M059J (cell line): ENCODE measurements at places on chromosomes 16 and 17. TPM values are rescaled to one million over a fixed set of nuclear protein-coding genes. Genes with fewer than 3 reads are reported as not detected.

DNA sequence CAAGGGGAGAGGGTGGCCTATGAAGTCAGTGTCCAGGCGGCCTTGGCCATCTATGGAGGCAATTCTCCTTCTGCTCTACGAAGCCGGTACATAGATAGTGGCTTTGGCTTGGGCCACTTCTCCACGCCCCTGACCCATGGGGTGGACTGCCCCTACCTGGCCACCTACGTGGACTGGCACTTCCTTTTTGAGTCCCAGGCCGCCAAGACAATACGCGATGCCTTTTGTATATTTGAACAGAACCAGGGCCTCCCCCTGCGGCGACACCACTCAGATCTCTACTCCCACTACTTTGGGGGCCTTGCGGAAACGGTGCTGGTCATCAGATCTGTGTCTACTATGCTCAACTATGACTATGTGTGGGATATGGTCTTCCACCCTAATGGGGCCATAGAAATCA lies 17.3 kb downstream of the AOC3 start:
- DNase-seq = no peak

DNA sequence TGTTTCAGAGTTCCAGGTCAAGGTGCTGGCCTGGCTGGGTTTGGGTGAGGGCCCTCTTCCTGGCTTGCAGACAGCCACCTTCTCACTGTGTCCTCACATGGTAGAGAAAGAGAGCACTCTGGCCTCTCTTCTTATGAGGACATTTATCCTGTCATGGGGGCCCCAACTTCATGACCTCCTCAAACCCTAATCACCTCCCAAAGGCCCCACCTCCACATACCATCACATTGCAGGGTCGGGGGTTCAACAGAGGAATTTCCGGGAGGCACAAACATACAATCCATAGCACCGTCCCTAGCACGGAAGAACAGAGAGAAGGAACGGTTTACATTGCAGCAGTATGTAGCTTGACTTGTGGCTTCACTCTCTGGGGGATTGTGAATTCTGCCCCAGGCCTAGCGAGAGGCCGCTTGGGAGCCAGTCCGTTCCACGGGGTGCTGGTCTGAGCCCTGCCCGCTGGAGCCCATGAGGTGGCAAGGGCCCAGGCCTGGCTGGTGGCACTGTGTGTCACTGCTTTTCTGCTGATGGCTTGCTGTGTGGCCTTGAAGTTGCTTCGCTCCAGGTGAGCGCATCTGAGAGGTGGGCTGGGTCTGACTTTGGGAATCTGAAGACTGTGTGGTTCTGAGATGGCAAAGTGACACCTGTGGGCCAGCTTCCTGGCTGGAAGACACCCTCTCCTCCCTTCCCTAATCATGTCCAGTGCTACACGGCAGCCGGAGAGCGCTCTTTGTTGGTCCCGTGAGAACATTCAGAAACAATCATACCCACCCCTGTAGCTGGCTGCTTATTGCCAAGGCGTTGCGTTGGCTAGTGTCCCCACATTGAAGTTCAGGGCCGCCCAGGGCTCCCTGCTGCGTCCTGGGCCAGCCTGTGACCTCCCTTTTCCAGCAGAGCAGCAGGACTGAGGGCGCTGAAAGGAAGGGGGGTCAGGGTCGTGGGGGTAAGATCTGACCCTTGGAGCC lies 98.3 kb downstream of the CMIP start:
- no peak for DNase-seq

- no peak for DNase-seq
Observed at GRCh38 chr17:1440921-1441320, 15.1 kb downstream of the CRK start.

GRCh38 chr17:6365200-6365943 lies 69.5 kb downstream of the AIPL1 start:
- DNase-seq = peak; percentile 92

- no peak for DNase-seq
Observed at GRCh38 chr16:19874851-19875546, 9.6 kb downstream of the GPRC5B start.

DNA sequence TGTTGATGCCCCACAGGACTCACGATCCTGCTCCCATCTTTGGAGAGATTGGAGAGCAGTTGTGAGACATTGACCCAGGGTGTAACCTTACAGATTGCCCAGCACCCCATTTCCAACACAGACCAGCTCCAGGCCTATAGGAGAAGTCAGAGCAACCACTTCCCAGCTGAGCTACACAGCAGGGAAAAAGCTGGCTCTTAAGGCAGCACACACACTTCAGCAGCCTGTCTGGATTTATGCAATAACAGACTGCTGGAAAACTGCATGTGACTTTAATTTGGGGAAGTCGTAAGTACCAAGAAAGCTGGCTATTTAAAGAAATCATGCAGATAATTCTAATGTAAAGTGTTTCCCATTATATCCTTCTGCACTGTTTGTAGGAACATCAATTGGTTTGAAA lies 30.8 kb downstream of the NOG start:
- no peak for DNase-seq

DNA sequence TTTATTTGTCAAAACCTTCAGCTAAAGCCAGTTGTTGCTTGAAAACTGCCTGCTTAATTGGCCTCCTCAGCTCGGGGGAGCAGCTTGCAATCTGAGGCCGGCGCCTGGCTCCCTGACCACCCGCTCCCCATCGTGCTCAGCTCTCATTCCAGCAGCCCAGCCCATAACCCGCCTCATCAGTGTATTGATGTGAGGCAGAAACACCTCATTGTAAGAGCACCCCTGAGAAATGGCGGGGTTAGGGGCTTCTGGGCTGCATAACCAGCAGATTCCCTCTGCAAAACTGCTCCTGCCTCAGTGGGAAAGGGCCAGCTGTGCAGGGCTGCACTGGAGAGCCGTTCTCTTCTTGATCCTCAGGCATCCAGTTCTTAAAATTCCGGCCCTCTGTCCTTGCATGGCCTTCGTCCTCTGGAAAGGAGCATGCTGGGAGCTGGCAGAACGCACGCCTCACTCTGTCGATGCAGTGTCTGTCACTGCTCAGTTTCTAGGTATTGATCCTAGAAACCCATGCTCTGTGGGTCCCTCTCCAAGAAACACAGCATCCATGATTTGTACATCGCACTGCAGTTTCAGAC lies 113.8 kb upstream of the CHMP6 start:
- no peak for DNase-seq

GRCh38 chr16:1792836-1793577 lies 498 bp downstream of the IGFALS start:
- DNase-seq = no peak

GRCh38 chr16:68444056-68444657 lies 4.2 kb downstream of the SMPD3 start:
- DNase-seq = peak; percentile 31

GRCh38 chr17:1875597-1875996 lies 45.8 kb downstream of the RPA1 start:
- no peak for DNase-seq

DNA sequence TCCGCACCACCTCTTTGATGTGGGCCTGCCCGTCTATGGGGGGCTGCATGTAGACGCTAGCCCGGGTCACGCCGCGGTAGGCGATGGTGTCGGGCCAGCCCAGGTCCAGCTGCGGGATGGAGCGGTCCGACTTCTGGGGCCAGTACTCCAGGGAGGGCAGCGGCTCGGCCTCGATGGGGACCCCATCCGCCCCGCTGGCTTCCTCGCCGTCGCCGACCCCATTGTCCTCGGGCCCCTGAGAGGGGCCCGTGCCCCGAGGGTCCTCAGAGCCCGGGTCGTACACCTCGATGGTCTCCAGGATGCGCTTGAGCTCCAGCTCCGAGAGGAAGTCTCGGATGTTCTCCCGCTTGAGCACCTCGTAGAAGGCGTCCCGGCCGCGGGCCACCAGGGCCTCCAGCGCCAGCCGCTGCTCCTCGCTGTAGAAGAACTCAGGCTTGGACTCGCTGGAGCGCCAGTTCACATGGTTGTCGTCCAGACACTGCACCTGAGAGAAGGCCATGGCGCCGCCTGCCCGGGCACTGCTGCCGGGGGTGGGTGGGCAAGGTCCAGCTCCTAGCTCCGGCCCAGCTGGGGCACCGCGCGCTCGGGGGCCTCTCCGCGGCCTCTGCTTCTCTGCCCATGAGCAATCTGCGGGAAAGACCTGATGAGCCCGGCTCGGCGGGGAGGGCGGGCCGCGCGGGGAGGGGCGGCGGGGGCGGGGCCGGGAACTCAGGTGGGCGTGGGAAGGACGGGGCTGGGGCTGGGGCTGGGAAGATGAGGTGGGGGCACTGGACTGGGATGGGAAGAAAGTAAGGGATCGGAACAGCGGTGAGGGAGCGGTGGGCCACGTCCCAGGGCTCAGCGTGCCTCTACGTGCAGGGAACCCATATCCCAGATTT lies 782 bp downstream of the FAM83G start:
- no peak for DNase-seq

GRCh38 chr17:48551214-48551555 lies 6.3 kb upstream of the HOXB2 start:
- DNase-seq = no peak

GRCh38 chr17:43350888-43351361 lies 47.9 kb upstream of the ARL4D start:
- no peak for DNase-seq

GRCh38 chr16:1347962-1348361 lies 3.7 kb downstream of the TSR3 start:
- DNase-seq = no peak

GRCh38 chr17:74671031-74671771 lies 41.5 kb downstream of the CD300LF start:
- DNase-seq = no peak

DNA sequence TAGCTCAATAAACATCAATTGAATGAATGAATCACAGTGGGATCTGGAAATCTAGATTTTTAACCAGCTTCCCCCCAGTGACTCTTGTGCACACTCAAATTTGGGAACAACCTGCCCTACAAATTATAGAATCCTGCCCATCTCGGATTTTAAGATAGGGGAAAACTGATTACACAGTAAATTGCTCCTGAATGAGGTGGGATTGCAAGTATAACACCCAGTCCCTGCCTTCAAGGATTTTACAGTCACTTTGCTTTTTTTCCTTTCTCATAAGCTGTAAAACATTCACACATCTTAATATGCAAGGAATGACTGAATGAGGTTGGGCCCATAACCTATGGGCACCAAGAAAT lies 48.5 kb downstream of the TEKT5 start:
- no peak for DNase-seq

DNA sequence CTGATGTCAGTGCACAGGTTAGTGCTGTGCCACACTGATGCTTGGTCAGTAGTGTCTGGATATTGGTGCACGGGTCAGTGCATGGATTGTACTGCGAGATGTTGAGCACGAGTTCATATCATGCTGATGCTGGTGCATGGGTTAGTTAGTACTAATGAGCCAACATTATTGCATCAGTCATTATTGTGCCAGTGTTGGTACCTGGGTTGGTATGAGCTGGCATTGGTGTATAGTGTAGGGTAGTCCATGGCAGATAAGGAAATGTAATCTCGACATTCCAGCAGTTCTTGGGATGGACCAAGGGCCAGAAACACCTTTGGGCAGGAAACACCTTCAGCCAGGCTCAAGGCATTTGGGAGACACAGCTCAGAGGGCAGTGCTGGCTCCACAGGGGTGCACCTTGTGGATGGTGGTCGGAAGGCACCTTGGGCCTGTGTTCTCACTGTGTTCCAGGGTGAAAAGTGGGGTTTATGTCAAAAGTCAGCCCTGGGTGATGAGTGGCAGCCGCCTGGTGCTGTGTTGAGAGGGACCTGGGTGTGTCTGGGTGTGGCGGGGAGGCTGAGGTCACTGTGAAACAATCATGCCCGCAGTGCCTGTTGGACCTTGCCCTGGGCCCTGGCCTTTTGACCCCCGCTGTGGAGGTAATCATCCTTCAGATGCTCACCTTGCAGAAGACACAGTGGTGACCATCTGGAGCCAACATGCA lies 100.7 kb upstream of the ZNF469 start:
- DNase-seq = no peak

DNA sequence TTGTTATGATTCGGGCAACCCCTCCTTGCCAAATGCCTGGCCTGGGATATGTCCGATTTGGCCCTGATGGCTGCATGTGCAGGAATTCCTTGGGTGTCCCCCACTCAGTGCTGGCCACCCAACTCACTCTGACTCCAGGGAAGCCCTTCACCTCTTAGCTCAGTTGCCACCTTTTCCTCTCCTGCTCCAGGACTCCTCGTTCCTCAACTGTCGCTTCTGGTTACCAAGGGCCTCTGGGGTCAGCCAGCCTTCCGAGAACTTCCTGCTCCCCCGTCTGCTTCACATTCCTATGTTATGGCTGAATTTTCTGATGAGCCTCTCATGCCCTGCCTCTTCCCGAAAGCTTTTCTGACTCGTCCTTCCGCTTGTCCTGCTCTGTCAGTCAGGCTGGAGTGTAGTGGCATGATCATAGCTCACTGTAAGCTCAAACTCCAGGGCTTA lies 63.5 kb downstream of the SPACA3 start:
- peak; percentile 42 for DNase-seq

DNA sequence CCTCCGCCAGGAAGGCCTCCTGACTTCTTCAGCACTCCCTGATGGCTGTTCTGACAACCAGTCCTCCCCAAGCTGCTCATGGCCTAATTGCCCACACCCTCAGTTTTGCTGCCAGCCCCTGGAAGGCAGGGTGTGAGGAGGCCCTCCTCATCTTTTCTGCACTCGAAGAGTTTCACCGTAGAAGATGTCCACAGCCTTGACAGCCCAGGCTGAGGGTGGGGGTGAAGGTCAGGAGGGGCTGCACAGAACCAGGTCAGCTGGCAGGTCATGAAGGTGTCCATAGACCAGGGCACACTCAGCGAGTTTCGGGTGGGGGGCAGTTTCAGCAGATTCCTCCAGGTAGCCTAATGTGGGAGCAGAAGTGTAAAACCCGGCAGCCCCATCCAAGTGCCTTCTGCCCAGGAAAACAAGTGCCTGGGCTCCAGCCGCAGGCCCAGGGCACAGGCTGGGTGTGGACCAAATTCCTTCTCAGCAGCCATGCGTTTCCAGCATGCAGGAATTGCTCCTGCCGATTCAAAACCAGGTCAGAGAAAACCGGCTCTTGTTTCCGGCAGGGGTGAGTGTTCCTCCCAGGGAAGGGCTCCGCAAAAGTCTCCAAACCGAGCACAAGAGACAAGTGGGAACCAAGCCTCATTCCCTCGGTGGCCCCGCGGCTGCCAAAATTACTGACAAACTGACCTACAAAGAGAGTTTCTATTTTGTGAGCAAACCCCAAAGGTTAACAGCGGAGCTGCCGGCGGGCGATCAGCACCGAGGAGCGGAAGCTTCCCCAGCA lies 228.8 kb downstream of the C16orf78 start:
- DNase-seq = no peak

DNA sequence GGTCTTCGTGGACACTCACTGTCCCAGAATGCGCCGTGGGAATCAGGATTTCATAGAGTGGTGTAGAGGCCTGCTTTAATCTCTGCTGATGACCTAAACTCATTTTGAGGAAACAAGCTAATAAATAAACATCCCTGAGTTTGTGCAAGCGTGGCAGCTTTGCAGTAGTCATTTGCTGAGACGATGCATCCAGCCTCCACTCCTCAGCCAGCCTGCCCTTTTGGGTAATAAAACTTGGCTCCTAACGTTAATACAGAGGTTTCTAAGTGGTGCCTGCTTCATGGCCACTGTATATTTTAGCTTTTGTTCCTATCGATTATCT lies 1.3 kb downstream of the DGKE start:
- peak; percentile 6 for DNase-seq

NUPR1 gene
- 1.1 and 3.5 TPM in 2 replicates for total RNA-seq

MPO gene
- not detected in 2 replicates for total RNA-seq

OGFOD3 gene
- 34.5 and 57.7 TPM in 2 replicates for total RNA-seq

WDR45B gene
- 68.1 and 97.9 TPM in 2 replicates for total RNA-seq

SLFN12L gene
- 0.37 and 1.4 TPM in 2 replicates for total RNA-seq

CPPED1 gene
- total RNA-seq = 40.1 and 40.5 TPM in 2 replicates

NAGS gene
- total RNA-seq = 0.99 and 3.7 TPM in 2 replicates

AANAT gene
- total RNA-seq = not detected in 2 replicates
